NCI-H1694 (cell line): ENCODE measurements at places on chromosomes 5 and 9.

DNA sequence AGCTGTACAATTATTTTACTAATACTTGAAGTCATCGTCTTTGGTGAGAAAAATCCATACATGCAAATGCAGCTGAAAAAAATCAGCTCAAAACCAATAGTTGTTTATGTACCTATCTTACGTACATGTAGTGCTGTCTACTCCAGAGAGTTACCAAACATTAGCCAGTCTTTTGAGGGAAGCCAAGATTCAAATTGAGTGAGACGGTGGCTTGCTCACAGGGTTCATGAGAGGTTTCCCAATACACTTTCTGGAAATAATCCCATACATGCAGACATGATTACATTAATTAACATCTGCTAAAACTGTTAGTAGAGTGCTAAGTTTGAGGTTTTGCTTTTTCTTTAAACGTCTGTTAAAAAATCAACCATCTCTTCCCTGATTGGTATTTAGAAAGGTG, 2.3 kb downstream of the C9orf72 start:
- DNase-seq: no peak

DNA sequence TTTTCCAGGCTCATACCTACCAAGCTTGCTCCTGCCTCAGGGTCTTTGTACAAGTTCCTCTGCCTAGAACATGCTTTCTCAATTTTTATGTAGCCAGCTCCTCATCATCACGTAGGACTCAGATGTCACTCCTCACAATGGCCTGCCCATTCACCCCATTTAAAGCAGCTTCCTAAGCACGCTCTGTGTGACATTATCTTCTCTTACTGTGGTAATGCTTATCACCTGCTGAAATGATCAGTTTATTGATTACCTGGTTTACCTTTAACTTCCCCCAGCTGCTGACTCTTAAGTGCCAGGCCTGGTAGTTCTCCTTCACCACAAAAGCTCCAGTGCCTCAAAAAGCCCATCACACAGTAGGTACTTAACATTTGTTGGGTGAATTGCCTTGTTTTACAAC, 13.6 kb downstream of the FUBP3 start:
- DNase-seq: no peak

GRCh38 chr5:97026721-97027120, 90.8 kb downstream of the LNPEP start:
- no peak for DNase-seq

GRCh38 chr9:81497091-81497490, 192.3 kb downstream of the TLE1 start:
- DNase-seq: no peak

DNA sequence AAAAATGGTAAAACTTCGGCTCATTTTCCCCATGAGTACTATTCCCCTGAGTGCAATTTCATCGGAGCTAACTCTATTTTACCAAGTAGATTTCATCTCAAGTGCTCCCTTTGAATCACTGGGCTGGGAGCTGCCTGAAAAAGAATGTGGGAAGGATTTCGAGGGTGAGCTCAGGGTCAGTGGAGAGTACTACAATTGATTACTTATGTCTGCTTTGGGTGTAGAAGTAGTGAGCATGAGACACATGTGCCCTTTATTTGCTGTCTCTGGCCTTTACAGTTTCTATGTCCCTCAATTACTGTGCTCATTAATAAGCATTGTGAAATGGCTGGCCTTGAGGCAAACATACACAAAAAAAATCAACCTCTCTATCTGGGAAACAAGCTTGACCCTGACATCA, 172.7 kb upstream of the RFX3 start:
- no peak for DNase-seq

DNA sequence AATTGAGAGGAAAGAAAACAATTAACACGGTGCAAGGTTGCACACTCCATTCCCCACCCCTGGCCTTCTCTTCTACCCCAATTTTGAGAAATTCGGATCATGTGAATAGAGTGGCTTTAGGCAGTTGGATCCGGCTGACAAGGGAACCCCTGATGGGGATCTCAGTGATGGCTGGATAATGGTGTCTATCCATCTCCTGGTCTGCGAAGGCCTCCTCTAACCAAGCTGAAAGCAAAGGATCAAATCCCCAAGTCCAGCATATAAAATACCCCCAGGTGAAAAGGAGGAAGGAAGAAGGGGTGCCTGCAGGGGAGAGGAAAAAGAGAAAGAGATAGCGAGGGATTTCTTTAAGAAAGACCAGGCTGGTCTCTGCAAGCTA, 16.0 kb downstream of the NR2F1 start:
- no peak for DNase-seq

GRCh38 chr5:129951039-129951438, 46.8 kb downstream of the CHSY3 start:
- no peak for DNase-seq

- peak; percentile 31 for DNase-seq
Measured at GRCh38 chr9:21974343-21974721, 19.9 kb downstream of the CDKN2A start.
